ENCODE measurements at places on chromosomes 1 and 21.

GRCh38 chr1:29586991-29587745 lies 350.8 kb downstream of the PTPRU start:
- no peak for DNase-seq

- DNase-seq = no peak
Observed at GRCh38 chr1:203703586-203703985, 61.4 kb upstream of the LAX1 start.

DNA sequence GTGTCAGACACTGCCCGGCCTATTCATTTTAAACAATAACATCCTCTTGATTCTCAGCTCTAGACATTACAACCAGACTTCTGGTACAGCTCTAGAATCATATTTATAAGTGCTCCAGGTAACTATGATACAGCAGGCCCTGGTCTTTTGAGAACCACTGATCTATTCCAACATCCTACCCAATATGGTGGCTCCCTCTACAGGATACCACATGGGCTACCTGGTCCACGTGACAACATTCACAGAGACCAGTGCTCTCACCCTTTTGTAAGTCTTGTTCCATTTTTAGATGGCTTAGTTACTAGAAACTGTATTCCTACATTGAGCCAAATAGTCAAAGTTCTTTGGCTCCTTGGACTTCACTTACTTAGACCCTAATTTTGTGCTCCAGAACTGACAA lies 102.9 kb downstream of the PTPN14 start:
- DNase-seq = no peak

DNA sequence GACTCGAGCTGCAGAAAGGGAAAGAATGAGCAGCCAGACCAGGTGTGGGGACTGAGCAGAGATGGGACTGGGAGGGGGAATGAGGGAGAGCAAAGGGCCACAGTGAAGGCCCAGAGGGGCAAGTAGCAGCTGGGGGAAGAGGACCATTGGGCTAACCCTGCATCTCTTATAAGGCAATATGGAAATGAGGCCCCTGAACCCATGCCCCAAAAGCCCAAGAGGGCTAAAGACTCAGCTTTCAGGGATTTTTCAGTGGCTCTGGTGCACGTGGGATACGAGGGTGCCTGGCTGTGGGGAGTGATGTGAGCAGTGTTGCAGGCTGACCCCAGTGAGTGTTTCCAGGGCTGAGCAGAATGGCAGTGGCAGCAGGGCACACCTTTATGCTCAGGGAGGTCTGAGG lies 496 bp upstream of the TNNI1 start:
- DNase-seq = no peak
